ENCODE measurements at places on chromosomes 4 and X.

DNA sequence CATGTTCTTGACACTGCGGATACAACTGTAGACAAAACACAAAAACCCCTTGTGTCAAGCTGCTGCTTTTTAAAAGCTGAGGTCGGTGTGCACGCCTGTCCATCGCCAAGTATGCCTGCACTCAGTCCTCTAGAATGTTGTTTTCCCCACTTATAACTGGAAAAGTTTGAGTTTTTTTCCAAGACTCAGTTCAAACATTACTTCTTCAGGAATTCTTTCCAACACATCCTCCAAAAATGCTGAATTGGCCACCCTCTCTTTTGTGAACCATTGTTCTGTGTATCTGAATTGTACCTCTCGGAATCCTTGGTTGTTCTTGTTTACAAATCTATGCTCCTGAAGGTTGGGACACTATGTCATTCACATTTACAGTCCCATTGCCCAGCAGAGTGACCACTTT is 94.6 kb downstream of the REELD1 start:
- DNase-seq, result no peak

- DNase-seq, result no peak
Observed at GRCh38 chrX:92209936-92210335, 430.8 kb downstream of the PCDH11X start.

DNA sequence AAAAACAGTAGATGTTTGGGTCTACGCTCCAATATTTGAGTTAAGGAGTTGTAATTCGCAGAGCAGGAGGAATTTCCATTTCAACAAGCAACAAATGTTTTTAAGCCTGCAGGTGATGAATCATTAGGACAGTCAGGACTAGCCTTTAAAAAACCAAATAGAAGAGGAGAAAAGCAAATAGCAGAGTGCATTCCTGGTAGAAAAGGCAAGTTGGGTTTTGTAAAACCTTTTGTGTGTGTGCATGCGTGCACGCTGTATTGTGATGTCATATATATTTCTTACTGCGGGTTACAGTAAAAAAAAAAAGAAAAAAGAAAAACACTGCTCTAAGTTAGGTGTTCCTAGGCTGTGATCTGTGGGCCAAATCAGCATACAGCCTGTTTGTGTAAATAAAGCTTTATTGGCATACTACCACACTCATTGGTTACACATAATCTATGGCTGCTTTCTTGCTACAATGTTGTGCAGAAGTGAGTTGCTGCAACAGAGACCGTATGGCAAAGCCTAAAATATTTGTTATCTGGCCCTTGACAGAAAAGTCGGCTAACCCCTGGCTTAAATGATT is 135.6 kb downstream of the MID1 start:
- DNase-seq, result no peak

- no peak for DNase-seq
Observed at GRCh38 chrX:131907488-131908314, 115.4 kb upstream of the STK26 start.

DNA sequence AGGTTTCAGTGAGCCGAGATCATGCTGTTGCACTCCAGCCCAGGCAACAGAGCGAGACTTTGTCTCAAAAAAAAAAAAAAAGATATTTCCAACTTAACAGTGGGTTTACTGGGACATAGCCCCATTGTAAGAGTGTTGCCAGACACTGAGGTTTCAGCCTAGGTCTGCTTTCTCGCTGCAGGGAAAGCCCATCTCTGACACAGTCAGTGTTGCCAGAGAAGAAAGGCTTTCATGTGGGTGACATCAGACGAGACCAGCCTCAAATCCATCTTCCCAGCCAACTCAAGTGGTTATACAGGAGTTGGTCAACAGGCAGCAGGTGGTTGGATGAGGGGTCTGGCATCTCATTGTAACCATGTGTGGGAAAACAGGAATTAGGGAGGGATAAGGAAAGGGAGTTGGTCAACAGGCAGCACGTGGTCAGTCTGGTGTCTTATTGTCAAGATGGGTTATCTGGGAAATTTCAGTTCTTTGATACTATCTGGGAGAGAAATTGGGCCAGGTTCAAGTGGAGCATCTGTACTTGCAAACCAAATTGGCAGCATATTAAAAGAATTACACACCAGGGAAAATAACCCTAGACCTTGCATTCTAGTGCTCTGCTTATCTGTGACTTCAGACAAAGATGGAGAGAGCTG is 41.1 kb downstream of the NELFA start:
- no peak for DNase-seq

DNA sequence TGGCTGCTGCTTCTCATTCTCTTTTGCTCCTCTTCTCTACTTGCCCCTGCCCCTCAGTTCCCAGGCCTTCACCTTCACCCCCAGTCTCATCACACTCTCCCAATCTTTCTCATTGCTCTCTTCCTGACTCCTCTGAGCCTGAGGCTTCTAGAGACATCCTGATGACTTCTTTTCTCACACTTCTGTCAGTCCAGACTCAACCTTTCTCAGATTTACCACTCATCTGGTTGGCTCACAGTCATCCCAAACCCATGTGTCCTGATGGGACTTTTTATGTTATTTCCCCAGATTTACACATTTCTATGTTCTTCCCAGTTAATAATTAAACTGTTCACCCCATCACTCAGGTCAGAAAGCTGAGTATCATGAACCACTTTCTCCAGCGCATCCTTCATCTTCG is 68.0 kb downstream of the TMA16 start:
- no peak for DNase-seq

DNA sequence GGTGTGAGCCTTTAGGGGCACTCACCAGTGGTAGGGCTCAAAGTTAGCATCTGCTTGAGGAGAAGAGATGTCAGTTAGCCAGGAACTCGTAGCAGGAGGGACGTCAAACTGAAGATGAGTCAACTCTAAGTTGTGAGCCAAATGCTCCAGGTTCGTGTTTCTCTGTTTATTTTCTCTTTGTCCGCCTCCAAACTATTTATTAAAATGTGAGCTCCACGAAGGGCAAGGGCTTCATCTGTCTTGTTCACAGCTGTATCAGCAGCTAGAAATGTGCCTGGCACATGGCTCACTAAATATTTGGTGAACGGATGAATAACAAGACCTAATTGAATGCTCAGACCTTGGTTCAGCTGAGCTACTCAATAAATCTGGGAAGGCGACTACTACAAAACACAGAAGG is 248.9 kb downstream of the BCOR start:
- DNase-seq, result no peak
